Aorta (tissue), 5 donors: ENCODE measurements at places on chromosomes 4 and X. TPM values are rescaled to one million over a fixed set of nuclear protein-coding genes. Genes with fewer than 3 reads are reported as not detected.
A peak's percentile ranks its signal among the peaks of the same experiment; 100 is the strongest.

GRCh38 chr4:162163892-162164759 lies at the start of gene FSTL5:
TSS of gene FSTL5 (minus strand) at chr4:162164000. CDS start at chr4:162111396, 52,604 bp downstream.
- DNase-seq: peak; percentile 75

- DNase-seq: no peak
Observed at GRCh38 chrX:45401923-45402322, 201.2 kb upstream of the DIPK2B start.

DNA sequence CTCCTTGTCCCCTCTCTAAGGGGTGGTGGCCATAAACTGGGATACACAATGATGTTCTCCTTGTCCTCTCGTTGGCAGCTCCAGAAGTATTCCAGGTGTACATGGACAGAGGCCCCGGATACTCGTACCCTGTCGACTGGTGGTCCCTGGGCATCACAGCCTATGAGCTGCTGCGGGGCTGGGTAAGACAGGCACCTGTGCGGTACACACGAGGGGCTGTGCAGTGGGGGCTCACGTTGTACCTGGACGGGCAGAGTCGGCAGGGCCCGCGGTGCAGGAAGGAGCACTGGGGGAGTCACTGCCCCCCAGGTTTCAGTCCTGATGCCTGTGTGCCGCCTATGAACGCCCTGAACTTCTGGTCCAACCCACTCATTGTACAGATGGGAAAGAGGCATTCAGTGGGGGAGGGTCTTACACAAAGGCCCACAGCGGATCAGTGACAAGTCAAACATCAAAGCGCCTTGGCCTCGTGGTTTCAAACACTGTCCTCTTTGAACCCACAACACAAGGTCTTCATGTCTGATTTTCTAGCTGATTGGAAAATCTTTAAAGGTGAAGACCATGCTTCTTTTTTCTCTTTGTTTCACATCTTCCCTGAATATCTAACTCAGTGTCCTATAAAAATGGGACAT lies 261.6 kb downstream of the EVC2 start:
- peak; percentile 65 for DNase-seq

DNA sequence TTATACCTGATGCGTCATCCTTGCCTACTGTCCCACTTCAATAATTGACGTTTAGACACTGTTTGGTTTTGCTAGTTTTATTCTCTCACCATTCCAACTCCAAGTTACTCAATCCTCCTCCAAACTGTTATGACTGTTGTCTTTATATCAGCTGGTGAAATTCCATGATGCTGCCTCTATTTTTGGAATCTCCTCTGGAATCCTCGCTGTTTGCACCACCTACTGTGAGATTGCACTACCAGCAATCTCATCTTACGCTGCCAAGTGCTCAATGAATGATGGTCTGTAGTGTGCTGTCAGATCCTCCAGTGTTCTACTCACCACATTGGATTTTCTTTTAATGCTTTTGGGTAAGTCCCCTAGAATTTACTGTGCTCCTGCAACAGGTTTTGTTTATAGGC lies 13.2 kb upstream of the PCDH18 start:
- no peak for DNase-seq

GRCh38 chrX:132810964-132811712 lies 147.3 kb downstream of the HS6ST2 start:
- no peak for DNase-seq

- DNase-seq: no peak
Observed at GRCh38 chr4:111127841-111128240, 505.0 kb upstream of the PITX2 start.

DNA sequence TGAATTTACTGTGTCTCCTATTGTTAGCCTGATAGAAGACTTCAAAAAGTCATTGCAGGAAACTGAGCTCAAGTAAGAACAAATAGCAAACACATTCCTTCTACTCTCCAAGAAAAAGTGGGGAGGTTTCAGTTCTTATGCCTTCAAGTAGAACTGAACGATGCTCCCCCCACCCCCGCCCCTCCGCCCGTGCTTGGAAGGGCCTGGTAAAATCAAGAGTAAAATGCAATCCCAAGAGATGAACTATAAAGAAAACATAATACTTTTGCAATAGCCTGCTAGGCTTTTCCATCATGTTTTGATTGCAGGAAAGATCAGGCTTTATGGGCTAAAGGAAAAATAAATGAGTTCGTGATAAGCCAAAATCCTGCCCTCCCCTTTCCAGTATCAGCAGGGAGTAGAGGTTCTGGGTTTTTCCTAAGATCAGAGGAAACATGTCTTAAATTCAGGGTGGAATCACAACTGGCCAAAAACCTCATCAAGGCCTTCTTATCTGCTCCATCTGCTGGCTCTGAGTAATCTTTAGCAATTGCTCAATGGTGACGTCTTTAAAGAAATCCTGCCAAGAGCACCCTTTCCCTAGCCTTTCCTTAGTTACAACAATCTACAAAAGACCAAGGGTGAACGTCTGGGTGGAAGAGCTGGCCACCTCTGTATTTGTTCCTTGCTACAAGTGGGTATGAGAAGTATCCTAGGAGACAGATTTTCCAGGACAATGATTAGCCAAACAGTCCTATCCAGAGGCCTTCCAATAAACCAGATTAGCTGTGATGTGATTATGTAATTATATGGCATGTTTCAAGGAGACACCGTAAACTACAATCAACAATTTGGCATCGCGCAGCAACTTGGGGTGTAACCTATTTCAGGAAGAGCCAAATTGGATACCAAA lies 66.3 kb upstream of the FAM9C start:
- no peak for DNase-seq

DNA sequence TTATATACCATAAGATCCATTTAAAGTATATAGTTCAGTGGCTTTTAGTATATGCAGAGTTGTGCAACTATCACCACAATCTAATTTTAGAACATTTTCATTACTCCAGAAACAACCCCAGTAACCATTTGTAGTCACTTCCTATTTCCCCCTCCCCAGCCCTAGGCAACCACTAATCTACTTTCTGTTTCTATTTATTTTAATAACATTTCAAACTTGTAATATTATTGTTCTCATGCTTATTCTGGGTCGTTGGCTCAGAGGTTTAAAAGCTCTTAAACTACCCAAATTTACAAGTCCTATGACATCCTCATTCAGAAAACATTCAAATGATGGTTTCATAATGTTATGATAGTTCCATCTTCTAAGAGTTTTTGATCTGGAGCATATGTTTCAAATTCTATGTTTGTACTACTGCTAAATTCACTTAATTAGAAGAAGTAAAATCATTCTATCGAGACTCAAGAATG lies 18.4 kb downstream of the XIAP start:
- DNase-seq: no peak

DNA sequence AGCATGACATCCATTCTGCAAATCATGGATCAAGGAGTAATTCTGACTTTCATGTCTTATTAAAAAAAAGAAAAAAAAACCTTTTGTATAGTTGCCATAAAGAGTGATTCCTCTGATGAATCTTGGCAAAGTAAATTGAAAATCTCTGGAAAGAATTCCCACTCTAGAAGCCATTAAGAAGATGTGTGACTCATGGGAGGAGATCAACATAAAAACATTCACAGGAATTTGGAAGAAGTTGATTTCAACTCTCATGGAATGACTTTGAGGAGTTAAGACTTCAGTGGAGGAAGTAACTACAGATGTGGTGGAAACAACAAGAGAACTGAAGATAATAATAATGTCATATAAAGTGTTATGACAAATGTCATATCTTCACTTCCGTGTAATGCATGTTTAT lies 204.2 kb downstream of the PABPC4L start:
- no peak for DNase-seq

DNA sequence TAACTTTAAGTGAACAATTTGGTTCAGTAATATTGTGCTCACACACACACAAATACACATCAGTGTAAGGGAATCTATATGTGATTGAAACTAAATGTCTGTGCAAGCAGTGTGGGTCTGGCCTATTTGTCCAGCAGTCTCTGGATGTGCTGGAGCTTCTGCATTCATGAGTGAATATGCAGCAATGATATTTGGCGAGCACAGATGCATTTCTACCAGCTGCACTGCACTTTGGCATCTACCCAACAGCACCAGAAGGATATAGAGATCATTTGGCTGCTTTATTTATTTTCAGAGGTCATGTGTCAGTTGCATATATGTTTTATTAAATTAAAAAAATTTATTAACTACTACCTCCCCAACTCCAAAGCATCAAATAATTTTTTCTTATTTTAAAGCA lies 613.4 kb upstream of the NR3C2 start:
- no peak for DNase-seq

- DNase-seq: no peak
Observed at GRCh38 chr4:26171941-26172340, 148.9 kb upstream of the RBPJ start.

DNA sequence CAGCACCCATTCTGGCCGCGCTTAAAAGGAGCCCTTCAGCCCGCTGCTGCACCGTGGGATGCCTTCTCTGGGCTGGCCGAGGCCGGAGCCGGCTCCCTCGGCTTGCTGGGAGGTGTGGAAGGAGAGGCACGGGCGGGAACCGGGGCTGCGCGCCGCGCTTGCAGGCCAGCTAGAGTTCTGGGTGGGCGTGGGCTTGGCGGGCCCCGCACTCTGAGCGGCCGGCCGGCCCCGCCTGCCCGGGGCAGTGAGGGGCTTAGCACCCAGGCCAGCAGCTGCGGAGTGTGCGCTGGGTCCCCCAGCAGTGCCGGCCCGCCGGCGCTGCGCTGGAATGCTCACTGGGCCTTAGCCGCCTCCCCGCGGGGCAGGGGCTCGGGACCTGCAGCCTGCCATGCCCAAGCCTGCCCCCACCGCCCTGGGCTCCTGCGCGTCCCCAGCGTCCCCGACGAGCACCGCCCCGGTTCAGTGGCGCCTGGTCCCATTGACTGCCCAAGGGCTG lies 111.3 kb downstream of the PCDH18 start:
- DNase-seq: no peak

GRCh38 chr4:118322831-118323502 lies 29.8 kb downstream of the PRSS12 start:
- DNase-seq: no peak

- no peak for DNase-seq
Observed at GRCh38 chr4:155681886-155682285, 15.2 kb downstream of the GUCY1A1 start.

- DNase-seq: no peak
Observed at GRCh38 chr4:181431661-181432060, 811.5 kb upstream of the TENM3 start.

DNA sequence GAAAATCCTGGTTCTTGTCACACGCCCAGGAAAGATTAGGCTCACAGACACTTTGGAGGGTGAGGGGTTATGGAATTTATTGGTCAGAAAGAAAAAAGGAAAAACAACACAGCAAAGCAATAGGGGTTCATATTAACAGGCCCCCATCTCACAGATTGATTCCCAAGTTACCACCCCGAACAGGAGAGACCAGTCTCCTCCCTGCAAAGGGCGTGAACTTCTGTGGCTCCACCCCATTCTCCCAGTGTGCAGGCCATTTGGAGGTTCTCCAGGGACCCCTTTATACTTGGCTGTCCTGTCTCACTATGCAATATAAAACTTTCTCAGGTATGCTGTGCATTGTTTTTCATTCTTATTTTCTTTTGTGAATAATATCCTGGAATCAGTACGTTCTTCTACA lies 7.4 kb downstream of the FGF2 start:
- no peak for DNase-seq

DNA sequence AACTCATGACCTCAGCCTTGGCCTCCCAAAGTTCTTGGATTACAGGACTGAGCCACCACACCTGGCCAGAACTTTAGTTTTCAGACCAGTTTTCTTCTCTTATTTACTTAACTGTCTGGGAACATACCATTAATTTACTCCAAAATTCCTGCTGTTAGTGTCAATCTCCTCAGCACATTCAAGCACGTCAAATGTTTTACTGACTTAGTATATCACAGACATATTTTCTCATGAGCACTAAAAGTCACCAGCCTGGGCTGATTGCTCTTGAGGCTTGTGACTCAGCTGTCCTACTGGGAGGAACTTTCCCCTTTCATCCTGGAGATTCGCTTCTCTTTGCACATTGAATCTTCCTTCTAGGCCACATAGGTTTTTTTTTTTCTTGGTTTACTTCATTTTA lies 109.6 kb downstream of the PCDH18 start:
- no peak for DNase-seq

GRCh38 chrX:51867626-51868025 lies 25.8 kb upstream of the MAGED1 start:
- DNase-seq: no peak

GRCh38 chr4:188411805-188412204 lies 272.6 kb downstream of the TRIML1 start:
- no peak for DNase-seq

DNA sequence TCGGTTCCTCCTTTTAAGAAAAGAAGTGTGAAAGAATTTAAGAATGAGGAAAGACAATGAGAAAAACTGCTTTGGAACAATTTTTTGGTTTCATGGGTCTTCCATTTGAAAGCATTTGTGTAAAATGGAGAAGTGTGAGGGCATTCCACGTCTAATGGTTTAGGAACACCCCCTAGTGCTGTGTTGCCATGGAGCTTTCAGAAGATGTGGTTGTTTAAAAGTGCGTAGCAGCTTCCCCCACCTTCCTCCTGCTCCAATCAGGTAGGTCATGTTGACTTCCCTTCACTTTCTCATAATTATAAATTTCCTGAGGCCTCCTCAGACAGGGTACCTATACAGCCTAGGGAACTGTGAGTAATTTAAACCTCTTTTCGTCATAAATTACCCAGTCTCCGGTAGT lies 50.0 kb downstream of the UGT2B10 start:
- no peak for DNase-seq

GRCh38 chrX:69124108-69124507 lies 41.1 kb downstream of the PJA1 start:
- DNase-seq: no peak

Gene SMR3B
- not detected for total RNA-seq

Gene HPGDS
- 3.2 TPM for total RNA-seq

Gene GABRQ
- total RNA-seq: not detected

Gene ESX1
- total RNA-seq: not detected

Gene TSPAN5
- 8.7 TPM for total RNA-seq

Gene ADH1C
- 11.7 TPM for total RNA-seq

Gene PCDH10
- total RNA-seq: 23.0 TPM

Gene MMRN1
- 87.0 TPM for total RNA-seq

Gene CXCL5
- total RNA-seq: 0.57 TPM

Gene USP46
- total RNA-seq: 23.7 TPM
